ENCODE measurements at places on chromosomes 5 and 9.

DNA sequence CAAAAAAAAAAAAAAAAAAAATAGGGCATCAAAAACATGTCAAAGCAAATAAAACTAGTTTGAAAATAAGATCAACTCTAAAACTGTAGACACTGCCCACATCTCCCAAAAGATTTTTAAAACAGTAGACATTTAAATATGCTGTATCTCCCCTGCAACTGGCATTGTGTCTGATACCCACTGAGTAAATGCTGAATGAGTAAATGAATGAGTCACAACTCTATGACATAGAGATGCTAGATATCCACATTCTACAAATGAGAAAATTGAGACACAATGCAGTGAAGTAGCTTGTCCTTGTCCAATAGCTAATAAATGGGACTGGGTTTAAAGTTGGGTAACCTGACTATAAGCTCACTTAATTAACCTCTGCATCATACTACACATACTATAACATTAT is 14.1 kb upstream of the MAP1B start:
- no peak for DNase-seq

DNA sequence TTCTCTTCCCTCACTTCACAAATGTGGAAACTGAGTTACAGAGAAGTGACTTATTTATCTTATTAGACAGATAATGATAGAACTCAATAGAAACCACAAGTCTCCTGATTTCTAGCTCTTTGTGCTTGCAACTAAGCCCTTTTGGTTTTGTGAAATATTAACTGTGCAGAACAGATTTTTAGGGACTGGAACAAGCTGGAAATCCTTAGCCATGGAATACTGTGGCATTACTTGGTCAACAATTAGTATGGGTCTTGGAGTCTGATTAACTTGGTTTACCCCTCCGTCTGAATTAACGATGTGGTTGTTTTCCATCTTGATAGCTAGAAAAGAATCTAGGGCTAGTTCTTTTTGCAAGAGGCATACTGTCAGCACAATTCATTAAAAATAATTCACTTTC is 584 bp upstream of the KLF9 start:
- no peak for DNase-seq

GRCh38 chr5:16536246-16536645 is 70.6 kb upstream of the ZNF622 start:
- DNase-seq: no peak

GRCh38 chr5:87008751-87009560 is 258.7 kb upstream of the RASA1 start:
- DNase-seq: no peak

DNA sequence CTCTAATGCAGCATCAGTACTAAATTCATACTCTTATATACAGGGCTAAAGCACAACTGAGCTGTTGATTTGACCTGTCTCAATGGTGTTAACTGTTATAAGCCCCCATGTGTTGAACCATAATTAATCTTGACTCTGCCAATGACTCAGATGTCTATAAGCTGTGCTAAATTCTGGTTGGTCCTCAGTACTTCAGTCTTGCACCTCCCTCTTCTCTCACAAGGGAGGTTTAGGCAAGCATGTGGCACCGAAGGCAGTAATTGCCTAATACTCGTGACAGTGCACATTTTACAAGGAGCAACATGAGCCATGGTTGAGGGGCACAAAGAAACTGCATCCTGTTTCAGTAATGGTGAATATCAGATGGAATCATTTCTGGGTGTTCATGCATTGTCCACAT is 255.9 kb downstream of the TRPM3 start:
- no peak for DNase-seq

DNA sequence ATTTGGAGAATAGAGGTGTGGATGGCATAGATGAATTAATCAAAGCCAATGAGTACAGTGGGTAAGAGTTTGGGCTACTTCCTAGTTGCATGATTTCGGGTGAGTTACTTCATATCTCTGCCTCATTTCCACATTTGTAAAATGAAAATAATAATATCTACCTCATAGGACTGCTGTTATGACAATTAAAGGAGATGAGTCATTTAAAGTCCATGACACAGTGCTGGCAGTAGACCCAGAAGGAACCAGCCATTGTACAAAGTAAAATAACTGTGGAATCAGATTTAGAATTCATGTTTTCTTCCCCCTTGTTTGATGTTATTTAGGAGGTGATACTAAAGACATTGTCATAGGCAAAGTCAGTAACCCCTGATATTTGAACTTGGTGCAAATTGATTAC is 139.5 kb upstream of the SLC27A6 start:
- no peak for DNase-seq

GRCh38 chr9:35102465-35102768 is 514 bp downstream of the STOML2 start:
- DNase-seq: no peak

DNA sequence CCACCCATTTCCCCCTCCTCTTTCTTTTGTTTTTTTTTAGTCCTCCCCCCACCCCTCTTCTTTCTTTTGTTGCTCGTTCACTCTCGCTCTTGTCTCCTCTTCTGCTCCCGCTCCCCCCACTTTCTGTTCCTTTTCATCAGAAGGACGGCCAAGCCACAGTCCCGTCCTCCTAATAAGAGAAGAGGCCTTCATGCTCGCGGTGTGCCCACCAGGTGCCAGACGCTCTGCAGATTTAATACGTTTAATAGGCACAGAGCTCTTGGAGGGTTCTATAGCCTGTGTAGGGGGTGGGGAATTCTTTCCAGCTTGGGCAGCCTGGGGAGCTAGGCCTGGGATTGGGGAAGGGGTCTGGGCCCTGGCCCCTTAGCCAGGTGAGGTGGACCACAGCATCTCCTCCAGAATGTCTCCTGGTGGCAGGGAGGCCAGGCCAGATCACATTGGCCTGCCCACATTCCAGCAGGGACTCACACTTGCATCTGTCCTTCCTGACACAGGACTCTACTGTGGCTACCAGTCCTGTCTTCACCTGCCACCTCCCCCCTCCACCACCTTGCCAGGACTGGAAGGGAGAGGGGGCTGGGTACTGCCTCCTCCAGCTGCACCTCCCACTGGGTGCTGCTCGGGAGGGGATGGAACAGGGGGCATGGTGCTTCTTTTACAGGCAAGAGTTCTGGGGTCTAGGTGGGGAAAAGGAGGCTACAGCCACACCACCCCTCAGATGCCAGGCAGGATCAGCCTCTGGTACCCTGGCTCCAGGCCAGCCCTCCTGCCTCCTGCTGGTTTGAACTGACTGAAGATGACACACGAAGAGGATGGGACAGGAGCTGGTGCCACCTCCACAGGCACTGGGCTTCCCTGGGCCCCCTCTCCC is 6.1 kb upstream of the BARX1 start:
- no peak for DNase-seq

GRCh38 chr9:113501129-113501686 is 37.7 kb downstream of the RGS3 start:
- DNase-seq: no peak

- no peak for DNase-seq
Measured at GRCh38 chr9:37798677-37799076, 1.9 kb upstream of the DCAF10 start.

DNA sequence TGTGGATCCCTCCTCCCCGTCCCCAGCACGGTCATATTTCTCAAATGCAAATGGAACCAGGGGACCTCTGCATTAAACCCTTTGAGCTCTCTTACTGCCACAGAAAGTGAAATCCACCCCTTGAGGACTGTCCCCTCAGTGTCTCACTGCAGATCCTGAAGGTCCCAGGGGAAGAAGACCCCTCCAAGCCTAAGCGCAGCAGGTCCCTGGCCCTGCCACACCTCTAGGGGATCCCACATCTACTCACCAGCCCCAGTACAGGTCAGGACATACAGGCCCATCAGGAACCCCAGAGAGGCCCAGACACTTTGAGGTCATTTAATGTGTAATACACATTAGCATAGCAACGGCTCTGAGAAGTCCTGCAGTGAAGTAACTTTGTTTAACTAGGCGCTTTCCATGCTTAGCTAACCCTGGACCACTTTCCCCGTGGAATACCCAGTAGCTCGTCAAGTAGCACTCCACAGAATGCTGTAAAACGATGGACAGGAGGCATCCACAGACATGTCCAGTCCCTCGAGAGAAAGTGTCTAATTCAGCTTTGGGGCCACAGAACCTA is 54.7 kb upstream of the ALDH1B1 start:
- no peak for DNase-seq

DNA sequence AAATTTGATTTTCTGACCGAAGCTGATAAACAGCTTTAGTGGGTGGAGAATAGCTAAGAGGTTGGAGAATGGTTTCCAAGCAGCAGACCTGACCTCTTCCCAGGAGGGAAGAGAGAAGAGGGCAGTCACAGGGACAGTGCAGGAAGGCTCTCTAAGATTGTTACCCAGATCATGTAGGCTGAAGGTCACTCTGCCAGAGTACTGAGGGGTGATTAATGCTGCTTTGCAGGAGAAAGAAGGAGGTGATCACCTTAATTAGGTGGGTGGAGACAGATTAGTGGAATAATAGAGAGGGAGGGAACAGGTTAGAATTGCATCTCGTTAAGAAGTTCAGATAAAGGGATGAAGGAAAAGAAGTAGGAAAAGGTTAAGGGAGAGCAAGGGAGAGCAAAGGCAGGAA is 440.5 kb downstream of the BRINP1 start:
- DNase-seq: no peak

DNA sequence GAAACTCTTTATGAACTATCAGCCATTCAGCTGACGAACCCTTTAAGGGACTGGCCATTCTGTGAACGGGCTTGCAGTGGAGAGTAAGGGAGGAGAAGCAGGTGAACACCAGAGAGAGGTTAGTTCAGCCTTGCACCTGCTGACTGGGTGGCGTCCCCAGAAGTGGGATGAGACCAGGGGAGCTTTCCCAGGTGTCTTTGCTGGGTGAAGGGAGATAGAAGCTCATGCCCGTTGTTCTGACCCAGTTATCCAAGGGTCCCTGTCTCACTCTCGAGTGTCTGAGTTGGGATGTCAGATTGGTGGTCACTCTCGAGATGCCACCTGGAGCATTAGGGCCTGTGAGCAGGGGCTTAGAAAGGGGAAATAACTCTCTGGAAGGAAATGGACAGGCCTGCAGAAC is 68.7 kb downstream of the MSX2 start:
- DNase-seq: no peak

- DNase-seq: peak; percentile 52
Measured at GRCh38 chr9:134163371-134164196, 780 bp downstream of the RNU6ATAC start.

GRCh38 chr9:1008216-1008615 is 31.8 kb downstream of the DMRT3 start:
- DNase-seq: no peak

- DNase-seq: no peak
Measured at GRCh38 chr9:113151696-113152630, 1.2 kb downstream of the SLC31A2 start.

DNA sequence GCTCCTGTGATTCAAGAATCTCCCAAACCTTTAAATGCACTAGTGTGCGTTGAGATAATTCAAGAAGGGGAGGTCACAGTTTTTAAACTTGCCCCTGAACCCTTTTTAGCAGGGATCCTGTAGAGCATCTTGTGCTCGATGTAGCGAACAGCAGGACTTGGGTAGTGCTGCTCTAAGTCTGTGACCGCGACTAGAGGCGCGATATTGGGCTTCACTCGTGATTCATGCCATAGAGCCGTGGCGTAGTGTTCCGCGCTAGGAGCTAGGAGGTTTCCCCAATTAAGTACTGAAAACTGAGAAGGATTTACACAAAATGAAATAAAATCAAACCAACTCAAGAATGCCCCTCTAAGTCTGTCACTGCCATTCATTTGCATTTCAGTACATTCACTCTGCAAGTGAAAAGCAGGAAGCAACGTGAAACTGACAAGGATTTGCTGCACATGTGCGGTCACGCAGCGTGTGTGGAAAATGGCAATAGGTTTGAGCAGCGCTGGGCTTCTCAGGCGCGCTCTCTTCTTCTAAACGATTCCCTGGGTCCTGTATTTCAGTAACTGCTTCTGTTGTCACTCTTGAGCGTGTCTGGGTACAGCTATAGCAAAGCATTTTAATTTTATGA is 1135.9 kb upstream of the WWC1 start:
- no peak for DNase-seq

GRCh38 chr9:116870566-116870965 is 183.5 kb downstream of the TRIM32 start:
- DNase-seq: no peak

GRCh38 chr9:128055344-128056040 is 11.6 kb downstream of the NAIF1 start:
- DNase-seq: no peak

GRCh38 chr5:71601222-71602026 is 14.3 kb downstream of the MCCC2 start:
- DNase-seq: peak; percentile 44

GRCh38 chr5:65047948-65048690 is 279.4 kb downstream of the CWC27 start:
- no peak for DNase-seq

DNA sequence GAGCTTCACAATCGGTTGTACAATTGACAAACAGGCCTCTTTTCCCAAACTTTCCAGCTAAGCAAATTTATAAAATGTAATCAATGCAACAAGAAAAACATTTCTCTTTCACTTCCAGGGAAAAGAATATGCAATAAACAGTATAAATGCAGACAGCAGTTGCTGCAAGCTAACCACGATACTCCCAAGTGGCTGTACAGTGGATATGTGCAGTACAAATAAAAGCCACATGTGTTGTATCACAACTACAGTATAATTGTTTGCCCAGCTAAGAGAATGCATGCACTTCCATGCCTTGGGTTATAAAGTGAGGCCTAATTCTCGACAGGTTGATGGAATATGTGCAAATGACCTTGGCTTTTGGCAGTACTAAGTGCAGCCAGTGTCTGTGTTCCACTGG is 16.7 kb upstream of the PDCL start:
- no peak for DNase-seq

- no peak for DNase-seq
Measured at GRCh38 chr9:5626727-5627634, 1.9 kb upstream of the RIC1 start.

DNA sequence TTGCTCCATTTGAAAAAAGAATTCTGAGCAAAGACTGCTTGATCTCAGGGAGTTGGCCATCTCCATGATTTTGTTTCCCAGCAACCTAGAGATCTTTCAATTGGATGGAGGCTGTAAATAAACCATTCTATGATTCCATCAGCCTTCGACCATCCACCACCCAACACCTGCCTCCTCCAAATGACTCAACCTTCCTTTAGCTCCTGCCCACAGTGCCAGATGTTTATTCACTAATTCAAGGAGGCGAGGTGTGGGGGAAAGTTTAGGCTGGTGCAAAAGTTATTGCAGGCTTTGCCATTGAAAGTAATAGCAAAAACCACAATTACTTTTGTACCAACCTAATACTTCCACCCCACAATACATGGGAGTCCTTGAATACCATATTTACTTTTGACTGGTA is 327.5 kb downstream of the CAAP1 start:
- no peak for DNase-seq

GRCh38 chr9:107571148-107571547 is 81.6 kb upstream of the KLF4 start:
- no peak for DNase-seq

DNA sequence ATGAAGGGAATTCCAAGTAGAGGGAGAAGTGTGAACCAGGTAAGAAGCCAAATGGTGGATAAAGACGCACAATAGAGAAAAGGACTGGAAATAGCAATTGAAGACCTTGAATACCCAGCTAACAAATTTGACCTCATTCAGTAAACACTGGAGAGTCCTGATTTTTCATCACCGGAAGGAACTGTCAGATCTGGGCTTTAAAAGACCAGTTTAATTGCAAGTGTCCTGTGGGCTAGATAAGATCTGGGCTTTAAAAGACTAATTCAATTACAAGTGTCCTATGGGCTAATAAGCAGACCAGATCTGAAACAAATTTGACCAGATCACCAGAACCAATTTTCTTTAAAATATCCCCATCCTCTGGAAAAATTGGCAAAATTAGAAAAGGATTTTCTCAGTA is 380.0 kb downstream of the ACTL7B start:
- no peak for DNase-seq
